ENCODE measurements at places on chromosomes 4 and X.

GRCh38 chr4:93084599-93085305 lies 743.8 kb upstream of the ATOH1 start:
- DNase-seq, result no peak

DNA sequence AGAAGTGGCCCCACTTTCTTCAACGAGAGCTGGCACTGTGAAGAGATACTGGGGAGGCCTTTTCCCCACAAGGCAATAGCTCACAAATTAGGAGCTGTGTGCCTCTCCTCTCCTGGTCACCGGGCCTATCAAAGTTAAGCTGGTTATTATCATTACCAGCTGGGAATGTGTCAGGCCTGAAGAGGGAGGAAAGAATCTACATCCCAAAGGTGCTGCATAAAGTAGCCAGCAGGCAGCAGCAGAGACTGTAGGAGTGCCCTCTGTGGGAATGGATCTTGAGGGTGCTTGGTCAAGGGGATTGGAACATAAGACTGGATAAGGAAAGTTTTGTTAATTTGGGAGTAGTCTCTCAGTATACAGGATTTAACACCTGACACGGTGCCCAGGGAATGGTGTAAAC lies 9.1 kb upstream of the TMPRSS11D start:
- peak; percentile 13 for DNase-seq

GRCh38 chrX:49993661-49994060 lies 71.3 kb downstream of the CLCN5 start:
- DNase-seq, result no peak

DNA sequence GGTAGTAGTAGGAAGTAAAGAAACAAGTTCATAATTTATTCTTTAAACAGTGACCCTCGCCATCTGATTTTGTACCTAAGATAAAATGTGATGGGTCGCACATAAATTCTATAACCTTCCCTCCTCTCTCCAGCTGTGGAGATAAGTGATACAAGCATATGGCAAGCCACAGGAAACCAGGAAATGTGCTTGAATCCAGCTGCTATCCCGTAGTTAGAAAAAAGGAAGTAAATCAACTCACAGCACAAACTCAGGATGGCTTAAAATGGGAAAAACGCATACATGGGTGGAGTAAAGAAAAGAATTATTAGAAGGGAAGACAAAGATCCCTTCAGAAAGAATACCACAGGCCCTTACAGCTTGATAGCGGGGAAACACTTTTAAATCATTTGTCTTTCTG lies 78.2 kb downstream of the ZNF827 start:
- DNase-seq, result no peak

DNA sequence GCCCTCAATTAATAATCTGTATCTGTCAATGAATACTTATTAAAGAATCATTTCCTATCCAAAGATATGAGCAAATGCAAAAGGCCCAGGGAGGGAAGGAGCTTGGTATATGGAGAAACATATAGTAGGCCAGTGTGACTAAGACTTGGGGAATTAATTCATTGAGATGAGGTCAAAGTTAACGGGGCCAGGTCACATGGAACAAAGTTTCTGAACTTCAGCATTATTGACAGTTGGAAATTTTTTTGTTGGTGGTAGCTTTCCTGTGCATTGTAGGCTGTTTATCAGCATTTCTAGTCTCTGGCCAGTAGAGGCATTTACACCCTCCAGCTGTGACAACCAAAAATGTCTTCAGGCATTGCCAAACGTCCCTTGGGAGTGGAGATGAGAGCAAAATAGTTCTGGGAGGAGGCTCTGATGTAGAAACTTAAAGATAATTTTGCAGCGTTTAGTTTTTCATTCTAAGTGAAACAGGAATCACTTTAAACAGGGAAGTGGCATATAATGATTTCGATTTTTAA lies 202.0 kb downstream of the SLC4A4 start:
- no peak for DNase-seq

DNA sequence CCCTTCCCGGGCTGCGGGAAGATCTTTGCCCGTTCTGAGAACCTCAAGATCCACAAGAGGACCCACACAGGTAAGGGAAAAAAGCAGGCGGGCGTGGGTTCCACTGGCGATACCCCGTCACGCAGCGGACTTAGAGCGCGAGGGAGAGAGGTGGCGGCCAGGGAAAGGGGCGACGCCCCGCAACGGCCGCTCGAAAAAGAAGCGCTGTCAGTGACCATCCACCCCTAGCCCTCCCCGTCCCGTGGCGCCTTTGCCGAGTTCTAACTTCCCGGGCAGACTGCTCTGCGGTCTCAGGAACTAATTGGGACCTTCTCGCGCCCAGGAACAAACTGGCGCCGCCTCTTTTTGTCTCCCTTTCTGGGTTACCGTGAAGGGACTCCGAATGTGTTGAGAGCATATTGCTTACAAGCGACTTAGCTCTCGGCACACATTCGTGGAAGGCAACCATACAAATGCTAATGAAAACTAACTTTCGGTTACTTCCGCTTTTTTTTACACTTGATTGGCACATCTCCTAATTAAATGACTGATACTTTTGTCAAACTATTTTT lies 1.8 kb downstream of the ZIC3 start:
- DNase-seq, result no peak

- no peak for DNase-seq
Measured at GRCh38 chr4:56146956-56147355, 198.2 kb downstream of the CEP135 start.

- DNase-seq, result no peak
Measured at GRCh38 chr4:160251522-160252170, 1148.8 kb downstream of the RAPGEF2 start.

DNA sequence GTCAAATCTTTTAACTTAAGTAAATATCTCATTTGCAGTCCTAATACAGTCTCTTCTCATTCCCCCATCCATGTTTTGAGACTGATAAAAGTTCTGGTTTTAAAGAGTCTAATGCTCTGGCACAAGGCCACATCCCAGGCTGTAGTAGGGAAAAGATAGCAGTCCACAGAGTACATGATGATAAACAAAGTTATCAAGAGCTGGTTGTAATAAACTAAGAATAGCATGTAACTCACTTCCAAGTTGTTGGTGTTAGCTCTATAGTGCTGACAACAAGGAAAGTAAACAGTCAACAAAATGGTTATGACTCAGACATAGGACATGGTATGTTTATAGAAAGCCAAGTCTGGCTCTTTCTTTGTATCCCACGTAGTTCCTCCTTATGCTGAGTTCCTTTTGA lies 21.8 kb upstream of the AREG start:
- DNase-seq, result no peak

DNA sequence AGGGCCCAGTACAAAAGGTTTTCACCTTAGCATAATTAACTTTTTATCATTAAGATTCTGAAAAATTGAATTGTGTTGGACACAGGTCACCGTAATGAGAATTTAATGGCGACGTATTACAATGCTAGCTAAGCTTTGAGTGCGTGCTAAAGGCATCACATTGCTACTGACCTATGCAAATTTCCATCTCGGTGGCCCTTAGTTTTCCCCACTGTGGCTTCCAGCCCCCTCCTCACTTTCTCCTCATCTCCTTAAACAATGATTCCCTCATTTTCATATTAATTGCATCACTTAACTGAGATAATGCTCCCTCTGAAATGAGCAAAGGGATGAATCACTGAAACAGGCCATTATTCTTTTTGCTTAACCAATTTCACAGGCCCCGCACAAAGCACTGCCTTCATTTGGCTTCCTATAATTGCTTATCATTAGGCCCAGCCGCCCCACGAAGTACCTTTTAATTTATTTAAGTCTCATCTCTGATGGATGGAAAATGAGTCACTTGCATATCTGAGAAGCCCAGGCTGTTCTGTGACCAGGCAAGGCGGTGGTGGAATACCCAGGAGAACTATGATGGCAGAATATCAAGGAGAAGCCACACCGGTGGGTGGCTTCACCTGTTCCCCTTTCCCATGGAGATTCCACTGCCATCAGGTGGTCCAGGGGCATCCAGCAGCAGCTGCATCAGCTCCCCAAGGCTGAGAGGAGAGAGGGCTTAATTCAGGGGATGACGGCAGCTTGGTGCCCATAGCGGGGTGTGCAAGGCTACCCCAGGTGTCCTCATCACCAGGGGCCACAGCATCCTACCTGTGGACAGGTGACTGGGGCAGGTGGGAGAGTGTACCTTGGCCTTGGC lies 223.8 kb upstream of the BOD1L1 start:
- no peak for DNase-seq

- no peak for DNase-seq
Measured at GRCh38 chrX:96907516-96908272, 24.0 kb downstream of the RPA4 start.

DNA sequence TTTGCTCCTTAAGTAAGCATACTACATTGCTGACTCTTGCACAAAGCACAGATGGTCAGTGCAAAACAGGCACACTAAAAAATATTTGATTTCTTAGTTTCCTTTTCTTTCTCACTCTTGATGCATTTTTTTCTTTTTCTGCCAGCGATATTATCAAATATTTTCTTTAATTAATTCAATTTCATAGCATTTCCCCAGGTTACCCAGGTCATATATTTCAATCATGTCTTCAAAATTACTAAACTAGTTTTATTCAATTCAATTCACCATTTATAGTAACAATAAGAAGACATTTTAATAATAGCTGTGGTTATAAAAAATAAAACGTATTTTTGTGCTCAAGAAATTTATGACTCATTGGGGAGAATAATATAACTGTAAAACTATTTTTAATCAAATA lies 421.2 kb downstream of the GASK1B start:
- DNase-seq, result no peak

GRCh38 chrX:150982235-150982787 lies 824 bp upstream of the HMGB3 start:
- no peak for DNase-seq

GRCh38 chr4:113881256-113881655 lies 98.2 kb downstream of the ARSJ start:
- DNase-seq, result no peak

DNA sequence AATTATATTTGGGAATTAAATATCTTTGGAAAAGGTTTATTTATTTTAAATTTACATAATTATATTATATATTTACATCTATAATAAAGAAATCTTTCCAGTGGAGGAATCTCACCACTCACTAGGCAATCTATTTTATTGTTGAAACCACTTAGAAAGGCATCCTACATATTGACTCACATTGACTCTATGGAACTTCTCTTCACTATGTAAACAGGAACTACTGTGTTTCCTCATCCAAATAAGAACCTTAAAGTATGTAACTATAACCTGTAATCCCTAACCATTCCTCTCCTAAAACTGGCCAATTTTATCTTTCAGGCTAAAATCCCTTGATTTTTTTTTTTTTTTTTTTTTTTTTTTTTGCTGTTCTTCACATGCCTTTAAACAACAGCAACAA lies 268.7 kb downstream of the MAPK10 start:
- DNase-seq, result no peak

DNA sequence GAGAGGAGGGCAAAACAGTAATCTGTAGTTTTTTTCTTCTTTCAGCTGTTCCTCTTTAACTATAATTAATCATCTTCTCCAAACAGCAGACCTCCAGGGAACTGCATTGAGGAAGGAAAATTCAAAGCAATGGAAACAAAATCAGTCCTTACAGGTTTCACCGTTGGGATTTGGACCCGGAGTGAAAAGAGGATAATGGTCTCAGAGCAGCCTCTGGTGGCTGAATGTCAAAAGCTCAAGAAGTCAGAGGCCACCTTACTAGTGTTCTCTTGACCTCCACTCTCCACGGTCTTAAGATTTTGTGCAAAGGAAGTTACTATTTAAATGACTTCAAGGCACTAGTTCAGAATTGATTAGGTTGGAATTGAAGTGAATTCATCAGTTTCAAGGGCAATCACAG lies 16.0 kb upstream of the MID1 start:
- DNase-seq, result peak; percentile 35

DNA sequence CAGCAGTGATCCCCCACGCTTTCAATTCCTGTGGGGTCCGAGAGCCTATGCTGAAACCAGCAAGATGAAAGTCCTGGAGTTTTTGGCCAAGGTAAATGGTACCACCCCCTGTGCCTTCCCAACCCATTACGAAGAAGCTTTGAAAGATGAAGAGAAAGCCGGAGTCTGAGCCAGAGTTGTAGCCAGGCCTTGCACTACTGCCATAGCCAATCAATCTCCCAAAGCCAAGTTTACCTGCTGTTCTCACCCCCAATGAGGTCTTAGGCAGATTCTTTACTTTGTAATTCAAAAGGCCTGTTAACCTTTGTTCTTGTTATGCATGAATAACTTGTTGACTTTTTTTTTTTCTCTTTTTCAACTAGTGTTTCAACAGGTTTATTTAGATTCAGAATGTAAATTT lies 4.0 kb downstream of the MAGEB2 start:
- no peak for DNase-seq

DNA sequence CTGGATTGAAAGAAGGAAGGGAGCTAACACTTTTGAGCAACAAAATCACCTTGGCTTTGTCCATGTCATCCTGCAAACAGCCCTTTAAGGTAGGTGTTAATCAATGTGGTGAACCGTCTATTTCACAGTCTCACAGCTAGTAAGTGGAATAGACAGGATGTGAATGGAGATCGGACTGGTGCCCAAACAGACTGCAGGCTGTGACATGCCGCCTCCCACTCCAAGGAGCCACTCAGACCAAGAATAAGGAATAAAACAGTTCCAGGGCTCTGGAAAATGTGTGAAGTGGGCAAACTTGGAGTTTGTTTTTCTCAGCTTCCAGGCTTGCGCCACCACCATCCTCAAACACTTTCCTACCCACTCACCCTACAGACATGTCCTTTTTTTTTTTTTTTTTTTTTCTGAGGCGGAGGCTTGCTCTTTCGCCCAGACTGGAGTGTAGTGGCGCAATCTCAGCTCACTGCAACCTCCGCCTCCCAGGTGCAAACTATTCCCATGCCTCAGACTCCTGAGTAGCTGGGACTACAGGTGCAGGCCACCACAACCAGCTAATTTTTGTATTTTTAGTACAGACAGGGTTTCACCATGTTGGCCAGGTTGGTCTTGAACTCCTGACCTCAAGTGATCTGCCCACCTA lies 57.7 kb upstream of the SEC24B start:
- no peak for DNase-seq

GRCh38 chr4:7651461-7651921 lies 216.8 kb upstream of the PSAPL1 start:
- DNase-seq, result no peak

All from WERI-Rb-1 (cell line).